Activated CD8-positive, alpha-beta memory T cell treated with anti-CD3 and anti-CD28 coated beads for 4 hours (primary cell): ENCODE measurements at places on chromosomes 16 and 17.

DNA sequence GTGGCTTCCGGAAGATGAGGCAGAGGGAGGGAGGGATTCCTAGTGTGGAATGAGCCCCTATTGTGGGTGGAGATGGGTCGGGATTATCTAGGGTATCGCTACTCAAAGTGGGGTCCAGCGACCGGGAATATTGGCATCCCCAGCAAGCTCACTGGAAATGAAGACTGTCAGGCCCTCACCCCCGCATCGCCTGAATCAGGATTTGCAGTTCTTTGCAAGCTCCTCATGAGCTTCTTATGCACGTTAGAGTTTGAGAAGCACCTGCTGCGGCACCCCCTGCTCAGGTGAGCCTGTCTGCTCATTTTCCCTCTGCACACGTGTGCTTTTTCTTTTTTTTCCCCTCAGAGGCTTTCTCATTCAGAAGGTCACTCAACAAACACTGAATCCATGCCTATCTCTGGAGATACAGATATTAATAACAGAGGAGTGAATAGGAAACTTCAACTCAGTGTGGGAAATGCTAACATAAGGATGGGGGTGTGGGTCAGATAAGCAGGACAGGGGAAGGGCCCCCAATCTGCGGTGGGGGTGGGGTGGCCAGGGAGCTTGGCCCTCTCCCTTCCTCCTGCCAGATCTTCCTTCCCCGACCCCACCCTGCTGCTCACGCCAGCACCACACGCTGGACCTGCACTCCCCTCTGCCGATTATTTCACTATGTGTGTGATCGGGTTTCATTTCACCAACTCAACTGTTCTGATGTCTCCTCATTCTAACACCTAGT, 67.7 kb upstream of the NFAT5 start:
- DNase-seq: no peak

GRCh38 chr16:27795992-27796614, 246.2 kb downstream of the KATNIP start:
- DNase-seq: no peak

DNA sequence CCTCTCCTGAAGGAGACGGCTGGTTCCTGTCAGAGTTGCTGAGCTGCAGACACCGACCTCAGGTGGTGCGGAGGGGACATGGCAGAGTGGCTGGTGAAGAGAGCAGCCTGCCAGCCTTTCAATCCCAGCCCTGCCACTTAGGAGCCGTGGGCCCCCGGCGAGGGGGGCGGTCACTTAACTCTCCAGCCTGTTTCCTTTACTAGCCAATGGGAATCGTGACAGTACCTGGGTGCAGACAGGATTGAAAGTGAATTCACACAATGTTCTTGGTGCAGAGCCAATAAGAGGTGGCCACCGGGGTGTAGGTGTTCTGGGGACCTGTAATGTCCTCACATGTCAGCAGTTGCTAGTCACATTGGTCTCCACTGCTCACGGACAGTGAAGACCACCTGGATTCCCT, 13.5 kb downstream of the ACE start:
- DNase-seq: no peak

- no peak for DNase-seq
These were observed 71.2 kb downstream of the RMI2 start for GRCh38 chr16:11416228-11417001.

GRCh38 chr16:30741461-30741914, 6.7 kb upstream of the PHKG2 start:
- no peak for DNase-seq

DNA sequence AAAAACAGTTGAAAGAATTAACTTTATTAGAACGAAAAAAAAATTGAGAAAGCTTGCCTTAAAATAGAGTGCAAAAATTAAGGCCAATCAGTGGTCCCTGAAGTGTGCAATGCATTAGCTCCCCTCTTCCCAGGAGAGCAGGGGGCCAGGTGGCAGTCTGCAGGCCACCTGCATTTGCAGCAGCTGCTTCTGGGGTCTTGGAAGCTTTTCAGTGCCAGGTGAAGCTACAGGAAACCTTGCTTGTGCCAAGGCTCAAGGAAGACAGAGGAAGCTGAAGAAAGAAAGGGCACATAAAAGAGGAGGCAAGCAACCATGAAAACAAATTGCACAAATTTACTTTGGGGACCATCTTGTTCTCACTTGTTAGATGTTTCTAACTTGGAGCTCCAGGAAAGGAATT, 50.5 kb upstream of the MTMR4 start:
- no peak for DNase-seq

- DNase-seq: no peak
These were observed 3.3 kb downstream of the ITGA3 start for GRCh38 chr17:50059256-50059655.

DNA sequence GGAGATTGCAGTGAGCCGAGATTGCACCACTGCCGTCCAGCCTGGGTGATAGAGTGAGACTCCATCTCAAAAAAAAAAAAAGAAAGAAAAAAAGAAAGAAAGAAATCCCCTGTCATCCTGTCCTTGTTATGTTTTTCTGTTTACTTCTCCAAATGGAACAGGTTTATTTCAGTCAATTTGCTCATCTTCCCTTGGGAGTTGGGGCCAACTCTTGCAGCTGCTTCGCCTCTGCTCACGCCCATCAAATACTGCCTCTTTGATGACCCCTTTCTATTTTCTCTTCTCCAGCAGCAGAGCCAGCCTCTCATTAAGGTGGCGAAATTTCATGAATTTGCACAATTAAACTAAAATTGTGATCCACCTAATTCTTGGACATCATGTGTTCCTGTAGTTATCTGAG, 173.4 kb downstream of the ZNF18 start:
- DNase-seq: no peak

DNA sequence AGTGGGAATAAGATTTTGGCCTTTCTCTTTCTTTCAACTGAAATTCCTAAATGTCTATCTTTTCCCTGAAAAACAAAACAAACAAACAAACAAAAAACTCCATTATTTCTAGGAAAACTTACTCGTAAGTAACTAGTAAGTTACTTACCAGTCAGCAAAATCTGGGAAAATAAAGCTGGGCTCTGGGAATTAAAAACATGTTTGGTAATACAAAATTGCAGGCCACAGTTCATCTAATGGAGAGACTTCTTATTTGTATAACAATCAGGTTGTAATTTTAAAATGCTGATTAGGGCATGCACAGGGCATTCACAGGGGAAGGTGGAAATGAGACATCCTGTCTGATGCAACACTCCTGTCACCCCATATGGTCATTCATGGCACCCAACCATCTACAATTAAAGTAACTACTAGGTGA, 3.8 kb upstream of the WIPI1 start:
- no peak for DNase-seq

GRCh38 chr16:16830973-16831372, 452.0 kb downstream of the NPIPA7 start:
- no peak for DNase-seq

- DNase-seq: no peak
These were observed 8.0 kb downstream of the TRAF4 start for GRCh38 chr17:28751600-28752366.

- DNase-seq: no peak
These were observed 111.3 kb downstream of the USP32 start for GRCh38 chr17:60280673-60281072.

DNA sequence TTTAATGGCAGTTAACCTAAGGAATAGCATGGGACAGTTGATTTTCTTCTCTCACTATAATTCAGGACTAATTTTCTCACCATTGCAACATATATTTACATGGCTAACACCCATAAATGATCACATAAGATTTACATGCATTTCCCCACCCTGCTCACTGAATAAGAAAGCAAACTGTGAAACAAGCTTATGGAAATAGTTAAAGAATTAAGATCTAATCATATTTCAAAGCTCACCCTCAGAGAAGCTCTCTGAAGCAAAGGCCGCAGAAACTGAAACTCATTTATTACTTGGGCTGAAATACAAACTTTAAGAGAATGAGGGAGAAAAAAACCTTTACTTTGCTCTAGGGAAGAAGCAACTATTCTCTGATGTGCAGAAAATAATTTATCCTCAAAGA, 218.7 kb upstream of the AXIN2 start:
- no peak for DNase-seq

- DNase-seq: no peak
These were observed 47.9 kb downstream of the COPRS start for GRCh38 chr17:31811101-31811500.

- DNase-seq: no peak
These were observed 488 bp downstream of the HOXB9 start for GRCh38 chr17:48625495-48626244.

DNA sequence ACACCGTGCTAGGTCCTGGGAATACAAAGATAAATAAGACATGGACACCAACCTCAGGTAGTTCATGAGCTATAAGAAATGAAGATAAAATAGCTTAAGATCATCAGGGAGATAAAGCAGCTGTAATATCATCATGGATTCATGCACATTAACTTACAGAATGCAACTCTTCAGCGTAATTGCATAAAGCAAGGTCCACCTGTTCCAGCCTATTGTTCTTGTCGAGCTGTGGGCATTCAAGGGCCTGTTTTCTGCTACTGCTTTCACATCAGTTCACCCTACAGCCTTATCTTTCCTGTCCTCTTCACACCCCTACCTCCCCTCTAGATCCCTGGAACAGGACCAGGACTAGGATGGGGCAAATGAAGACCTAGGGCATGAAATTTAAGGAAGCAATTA, 133.9 kb downstream of the SPACA3 start:
- DNase-seq: no peak

- DNase-seq: no peak
These were observed 309.7 kb upstream of the DYNLRB2 start for GRCh38 chr16:80231121-80231520.

- DNase-seq: peak; percentile 11
These were observed 56.4 kb downstream of the SLC6A2 start for GRCh38 chr16:55711959-55712876.

GRCh38 chr17:16377941-16378341, 3.0 kb upstream of the UBB start:
- no peak for DNase-seq

DNA sequence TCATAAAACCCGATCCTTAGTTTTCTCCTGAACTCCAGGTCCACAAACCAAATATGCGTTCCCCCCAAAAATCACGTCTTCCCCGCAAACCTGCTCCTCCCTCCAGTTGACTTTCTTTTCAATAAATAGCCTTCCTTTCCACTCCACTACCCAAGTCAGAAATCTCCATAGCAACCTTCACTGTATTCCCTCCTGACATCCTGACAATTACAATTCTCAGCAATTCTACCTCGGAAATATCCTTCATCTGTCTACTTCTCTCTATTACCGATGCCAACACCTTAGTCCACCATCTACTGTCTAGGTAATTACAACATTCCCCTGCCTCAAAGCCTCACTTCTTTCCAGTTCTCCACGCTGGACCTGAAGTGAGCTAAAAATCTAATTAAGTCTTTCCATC, 50.7 kb downstream of the SMURF2 start:
- DNase-seq: no peak

- DNase-seq: no peak
These were observed 142.0 kb upstream of the CCL2 start for GRCh38 chr17:34113089-34113488.

DNA sequence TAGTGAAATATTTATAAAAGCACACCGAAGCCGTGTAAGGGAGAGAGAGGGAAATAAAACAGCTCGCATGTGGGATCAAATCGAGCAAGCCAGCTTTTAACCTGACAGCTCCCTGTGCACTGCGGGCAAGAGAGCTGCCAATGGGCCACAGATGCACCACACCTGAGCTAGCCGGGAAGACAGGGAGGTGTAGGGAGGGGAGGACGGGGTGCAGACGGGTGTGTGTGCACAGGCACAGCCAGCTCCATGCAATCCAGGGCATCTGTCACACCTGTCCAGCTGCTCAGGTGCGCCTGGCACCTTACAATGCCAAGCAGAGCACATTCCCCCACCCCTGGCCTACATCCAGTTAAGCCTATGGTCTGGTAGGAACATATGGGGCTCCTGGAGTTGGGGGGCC, 70.0 kb downstream of the C16orf78 start:
- DNase-seq: no peak

- no peak for DNase-seq
These were observed 23.6 kb downstream of the INTS2 start for GRCh38 chr17:61904094-61904710.

GRCh38 chr17:7220593-7221277, 997 bp downstream of the ACADVL start:
- DNase-seq: no peak

DNA sequence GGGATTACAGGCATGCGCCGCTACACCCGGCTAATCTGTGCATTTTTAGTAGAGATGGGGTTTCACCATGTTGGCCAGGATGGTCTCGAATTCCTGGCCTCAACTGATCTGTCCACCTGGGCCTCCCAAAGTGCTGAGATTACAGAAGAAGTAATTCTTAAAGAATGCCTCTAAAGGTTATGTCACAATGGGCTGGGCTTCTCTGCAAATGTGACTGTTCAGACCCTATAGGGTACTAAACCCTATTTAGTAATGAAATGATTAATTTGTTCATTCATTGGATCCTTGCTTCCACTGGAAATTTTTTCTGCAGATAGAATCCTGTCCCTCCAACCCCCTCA, 108.8 kb upstream of the CORO6 start:
- DNase-seq: no peak

DNA sequence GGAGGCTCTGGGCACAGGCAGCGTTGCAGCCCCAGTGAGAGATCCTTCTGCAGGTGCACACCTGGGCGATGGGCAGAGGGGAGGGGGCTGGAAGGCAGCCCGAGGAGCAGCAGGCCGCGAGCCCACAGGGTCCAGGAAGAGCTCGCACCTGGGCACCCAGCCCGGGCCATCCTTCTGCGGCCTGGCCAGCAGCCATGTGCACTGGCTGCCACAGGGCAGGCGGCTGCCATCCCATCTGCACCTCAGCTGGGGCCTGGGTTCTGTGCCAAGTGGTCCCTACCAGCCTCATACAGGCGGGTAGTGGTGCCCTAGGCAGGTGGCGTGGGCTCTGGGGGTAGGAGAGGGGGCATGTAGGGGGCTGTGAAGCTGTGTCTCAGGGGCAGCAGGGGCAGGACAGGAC, 197.2 kb downstream of the RBFOX3 start:
- DNase-seq: no peak

DNA sequence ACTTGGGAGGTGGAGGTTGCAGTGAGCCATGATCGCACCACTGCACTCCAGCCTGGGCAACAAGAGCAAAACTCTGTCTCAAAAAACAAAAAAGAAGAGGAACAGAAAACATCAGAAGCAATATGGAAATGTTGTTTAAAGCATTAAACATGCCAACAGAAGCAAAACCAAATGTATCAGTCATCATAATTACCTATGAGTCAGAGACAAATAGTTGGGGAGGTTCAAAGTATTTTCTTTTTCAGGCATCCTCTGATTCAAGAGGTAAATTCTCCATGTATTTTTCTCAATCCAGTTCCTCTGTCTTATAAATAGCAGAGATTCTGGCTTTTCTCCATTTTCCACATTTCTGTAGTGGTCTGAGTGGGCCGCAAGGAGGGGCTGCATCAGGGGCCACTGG, 2.1 kb upstream of the TM4SF5 start:
- no peak for DNase-seq

DNA sequence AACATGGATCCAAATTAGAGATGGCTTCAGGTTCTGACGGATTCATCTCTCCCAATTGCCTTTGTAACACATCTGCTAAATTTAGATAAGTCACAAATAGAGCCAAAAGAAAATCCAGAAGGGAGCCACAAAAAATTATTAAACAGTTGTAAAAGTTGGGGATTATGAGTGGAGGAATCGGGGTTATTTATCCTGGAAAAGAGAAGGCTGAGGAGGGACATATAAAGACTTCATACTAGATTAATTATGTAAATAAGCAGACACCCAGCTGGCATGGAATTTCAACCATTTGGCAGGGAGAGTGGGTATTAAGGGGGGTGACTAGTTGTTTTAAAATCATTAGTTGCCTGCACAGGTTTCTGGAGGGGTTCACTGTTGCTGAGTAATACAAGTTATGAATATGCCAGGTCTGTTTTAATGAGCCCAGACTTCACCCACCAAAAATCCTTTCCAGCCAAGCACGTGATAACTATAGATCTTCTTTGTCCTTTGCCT, 89.6 kb downstream of the CDH13 start:
- no peak for DNase-seq
